Stimulated activated CD4-positive, alpha-beta T cell treated with anti-CD3 and anti-CD28 coated beads, Interleukin-15, amount 100 ng/mL, for 48 hours (primary cell): ENCODE measurements at places on chromosomes 16 and 17.

DNA sequence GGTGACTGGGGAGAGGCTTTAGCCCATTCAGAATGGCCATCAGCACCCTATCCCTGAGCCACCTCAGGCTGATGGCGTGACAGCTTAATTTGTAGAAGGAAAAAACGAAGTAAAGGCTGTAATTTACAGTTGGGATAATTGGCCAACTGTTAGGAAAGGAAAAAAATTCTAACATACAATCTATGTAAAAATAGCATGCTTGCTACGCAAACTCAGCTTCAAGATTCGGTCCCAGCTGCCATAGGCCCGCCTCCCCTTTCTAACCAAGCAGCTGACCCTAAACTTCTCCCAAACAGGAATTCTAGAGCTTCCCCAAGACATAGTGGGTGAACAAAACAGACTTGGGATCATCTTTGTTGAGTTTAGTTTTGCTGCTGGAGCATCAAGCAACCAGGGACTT, 4.9 kb downstream of the SEZ6 start:
- no peak for DNase-seq

DNA sequence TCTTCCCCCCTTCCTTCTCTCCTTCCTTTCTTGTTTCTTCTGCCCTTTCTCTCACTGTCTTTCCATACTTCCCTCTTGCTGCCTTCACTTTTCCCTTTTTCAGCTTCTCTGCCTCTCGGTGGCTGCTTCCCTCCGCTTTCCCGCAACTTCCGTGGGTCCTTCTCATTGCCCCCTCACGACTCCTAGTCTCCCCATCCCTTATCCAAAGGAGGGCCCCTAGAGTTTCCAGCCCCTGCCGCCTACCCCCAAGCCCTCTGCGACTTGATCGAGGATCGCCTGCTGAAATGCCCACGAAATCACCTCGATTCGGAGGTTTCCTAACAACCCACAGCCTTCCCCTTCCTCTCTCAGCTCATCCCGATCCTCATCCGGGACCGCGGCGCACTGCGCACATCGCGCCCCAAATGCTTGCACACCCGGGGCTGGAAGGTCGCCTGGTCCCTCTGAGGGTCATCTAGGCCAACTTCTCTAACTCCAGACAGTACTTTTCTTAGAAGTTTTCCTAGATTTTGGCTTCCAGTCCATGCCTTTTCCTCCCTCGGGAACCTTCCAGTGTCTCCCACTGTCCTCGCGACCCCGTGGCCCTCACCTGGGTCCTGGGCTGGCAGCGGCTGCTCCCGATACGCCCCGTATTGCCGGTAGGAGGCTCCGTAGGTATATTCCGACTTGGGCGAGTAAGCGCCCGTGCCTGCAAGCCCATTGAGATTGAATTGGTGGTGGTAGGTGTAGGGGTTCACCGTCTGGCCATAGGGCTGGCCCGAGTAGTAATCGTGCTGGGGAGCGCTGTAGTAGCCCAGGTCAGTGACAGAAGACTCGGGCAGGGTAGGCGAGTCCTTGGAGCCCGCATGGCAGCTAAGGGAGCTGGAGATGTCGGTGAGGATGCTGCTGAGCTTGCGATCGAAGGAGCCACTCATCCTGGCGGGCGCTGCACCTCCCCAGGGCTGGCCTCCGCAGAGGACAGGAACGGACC, 654 bp downstream of the DLX3 start:
- no peak for DNase-seq

- DNase-seq = no peak
Observed at GRCh38 chr16:70701036-70701435, 15.2 kb upstream of the MTSS2 start.

DNA sequence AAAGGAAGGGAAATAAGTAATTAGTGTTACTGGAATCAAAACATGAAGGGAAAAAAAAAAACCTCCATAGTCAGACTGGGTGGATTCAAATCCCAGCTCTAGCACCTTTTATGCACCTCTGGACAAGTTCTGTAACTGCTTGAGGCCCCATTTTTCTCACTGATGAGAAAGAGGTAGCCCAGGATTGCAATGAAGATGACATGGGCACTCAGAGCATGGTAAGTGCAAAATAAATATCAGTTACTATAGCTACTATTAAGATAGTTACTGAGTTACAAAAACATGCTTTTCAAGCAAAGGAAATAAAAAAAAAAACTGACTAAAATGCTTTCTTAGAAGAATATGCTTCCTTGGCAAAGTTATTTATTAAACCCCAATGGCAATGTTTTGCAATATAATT, 58.8 kb downstream of the CEP95 start:
- DNase-seq = no peak

DNA sequence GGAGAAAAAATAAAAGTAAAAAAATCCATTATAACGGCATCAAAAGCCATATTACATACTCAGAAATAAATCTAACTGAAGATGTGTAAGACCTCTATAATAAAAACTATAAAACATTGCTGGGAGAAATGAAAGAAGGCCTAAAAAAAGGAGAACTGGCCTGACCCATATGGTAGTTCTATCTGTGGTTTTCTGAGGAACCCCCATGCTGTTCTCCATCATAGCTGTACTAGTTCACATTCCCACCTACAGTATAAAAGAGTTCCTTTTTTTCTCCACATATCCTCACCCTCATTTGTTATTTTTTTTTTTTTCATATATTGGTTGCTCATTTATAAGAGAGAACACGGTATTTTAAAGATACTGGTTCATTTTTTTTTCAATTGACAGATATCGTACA, 191.8 kb downstream of the STX8 start:
- DNase-seq = no peak

DNA sequence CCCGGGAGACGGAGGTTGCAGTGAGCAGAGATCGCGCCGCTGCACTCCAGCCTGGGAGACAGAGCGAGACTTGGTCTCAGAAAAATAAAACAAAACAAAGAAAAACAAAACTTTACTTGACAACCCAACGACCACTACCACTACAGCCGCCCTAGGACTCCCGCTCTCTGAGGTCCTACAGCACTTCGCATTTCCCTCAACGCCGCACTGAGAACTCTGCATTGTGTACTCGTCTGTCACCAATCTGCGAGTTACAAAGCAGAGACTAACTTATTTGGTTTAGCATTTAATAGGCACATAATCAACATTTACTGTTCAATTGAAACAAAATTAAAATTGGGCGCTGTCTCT, 479 bp upstream of the ZNF207 start:
- no peak for DNase-seq

DNA sequence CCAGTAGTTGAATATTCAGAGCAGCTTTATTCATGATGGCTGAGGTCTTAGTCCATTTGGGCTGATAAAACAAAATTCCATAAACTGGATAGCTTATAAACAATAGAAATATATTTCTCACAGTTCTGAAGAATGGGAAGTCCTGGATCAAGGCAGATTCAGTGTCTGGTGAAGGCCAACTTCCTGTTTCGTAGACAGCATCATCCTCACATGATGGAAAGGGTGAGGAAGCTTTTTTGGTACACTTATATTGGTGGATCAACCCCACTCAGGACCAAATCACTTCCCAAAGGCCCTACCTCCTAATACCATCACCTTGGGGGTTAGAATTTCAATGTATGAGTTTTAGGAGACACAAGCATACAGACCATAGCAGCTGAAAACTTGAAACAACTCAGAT, 224.2 kb downstream of the CYB561 start:
- DNase-seq = no peak

- no peak for DNase-seq
Observed at GRCh38 chr17:77513045-77513444, 372.3 kb downstream of the SEC14L1 start.

- no peak for DNase-seq
Observed at GRCh38 chr16:74888888-74889287, 96.0 kb downstream of the WDR59 start.
